ENCODE measurements at places on chromosomes 3 and 15.

DNA sequence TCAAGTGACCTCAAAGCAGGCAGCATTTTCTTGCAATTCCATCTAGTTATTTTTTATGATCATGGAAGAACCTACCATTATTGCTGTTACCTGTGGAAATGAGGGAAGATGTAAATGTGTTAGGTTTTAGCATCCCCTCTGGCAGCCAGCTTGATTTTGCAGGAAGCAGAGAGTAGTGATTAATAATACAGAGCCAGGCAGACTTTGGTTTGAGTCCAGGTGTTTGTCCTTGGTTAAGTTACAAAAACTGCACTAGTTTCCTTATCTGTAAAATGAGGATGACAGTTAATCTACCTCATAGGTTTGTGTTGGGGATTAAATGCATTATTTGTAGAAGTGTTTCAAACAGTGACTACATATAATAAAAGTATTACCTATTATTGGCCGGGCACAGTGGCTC lies 6.7 kb upstream of the ZNF621 start:
- no peaks in the 10 kb centered on the region for H3K36me3 ChIP-seq
- DNase-seq: no peak

DNA sequence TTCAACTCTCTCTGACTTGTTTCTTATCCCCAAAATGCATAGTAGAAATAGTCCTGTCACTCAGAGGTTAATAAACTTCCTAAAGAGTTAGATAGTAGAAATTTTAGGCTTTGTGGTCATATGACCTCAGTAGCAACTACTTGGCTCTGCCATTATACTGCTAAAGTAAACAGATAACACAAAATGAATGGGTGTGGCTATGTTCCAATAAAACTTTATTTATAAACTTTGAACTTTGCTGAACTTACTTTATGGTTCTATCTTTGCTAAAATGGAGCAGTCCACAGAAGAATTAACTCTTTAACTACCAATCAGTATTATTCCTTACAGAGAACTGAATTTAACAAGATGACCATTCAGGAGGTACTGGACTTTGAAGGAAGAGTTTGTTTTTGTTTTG lies 393.6 kb upstream of the CDIN1 start:
- H3K36me3 ChIP-seq: no peaks in the 10 kb centered on the region
- H3K4me1 ChIP-seq: no peaks in the 10 kb centered on the region
- H3K27ac ChIP-seq: no peak overlapping the region
- H3K27me3 ChIP-seq: no peaks in the 10 kb centered on the region

DNA sequence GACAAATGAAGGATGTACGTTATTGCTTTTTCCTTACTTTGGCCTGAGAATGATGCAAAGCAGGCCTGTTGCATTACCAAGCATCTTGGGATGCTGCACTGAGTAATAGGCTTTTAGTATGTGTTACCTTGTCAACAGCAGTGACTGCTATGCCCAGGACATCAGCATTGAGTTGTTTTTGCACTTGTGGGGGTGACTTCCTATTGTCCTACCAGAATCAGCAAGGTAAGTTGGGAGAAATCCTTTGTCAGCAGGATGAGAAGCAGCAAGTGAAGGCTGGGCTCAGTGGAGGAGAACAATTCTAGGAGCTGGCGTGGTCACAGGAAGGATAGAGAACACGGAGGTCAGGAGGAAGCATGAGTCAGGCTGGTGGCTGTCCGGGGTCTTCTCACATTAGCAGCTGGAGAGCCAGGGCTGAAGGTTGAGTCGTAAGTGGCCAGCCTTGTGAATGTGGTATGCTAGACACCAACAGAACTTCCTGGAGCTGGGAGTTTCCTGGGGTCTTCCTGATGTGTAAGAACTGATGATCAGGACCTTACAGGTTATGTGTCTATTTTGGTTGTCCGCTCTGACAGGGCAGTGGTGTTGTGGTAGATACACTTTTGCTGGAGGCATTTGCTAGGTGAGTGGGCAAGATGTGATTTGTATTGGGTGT lies 142.7 kb downstream of the FNDC3B start:
- no peaks in the 10 kb centered on the region for H3K4me1 ChIP-seq
- no peak for DNase-seq
- no peak overlapping the region for H3K4me3 ChIP-seq
- no peak overlapping the region for H3K27ac ChIP-seq
- no peaks in the 10 kb centered on the region for H3K36me3 ChIP-seq

GRCh38 chr3:10614168-10614567 lies 108.8 kb upstream of the ATP2B2 start:
- H3K27me3 ChIP-seq: no peaks in the 10 kb centered on the region
- H3K4me1 ChIP-seq: no peaks in the 10 kb centered on the region
- H3K27ac ChIP-seq: no peak overlapping the region
- H3K36me3 ChIP-seq: no peaks in the 10 kb centered on the region

- H3K4me1 ChIP-seq: no peaks in the 10 kb centered on the region
- DNase-seq: no peak
- H3K27me3 ChIP-seq: no peaks in the 10 kb centered on the region
- H3K4me3 ChIP-seq: no peak overlapping the region
- no peaks in the 10 kb centered on the region for H3K36me3 ChIP-seq
Observed at GRCh38 chr3:160170409-160171370, 54.5 kb upstream of the C3orf80 start.

- no peak for DNase-seq
- no peaks in the 10 kb centered on the region for H3K36me3 ChIP-seq
- H3K27ac ChIP-seq: no peak overlapping the region
- no peaks in the 10 kb centered on the region for H3K4me1 ChIP-seq
- H3K4me3 ChIP-seq: no peak overlapping the region
Observed at GRCh38 chr3:124227150-124227630, 235.3 kb upstream of the ROPN1 start.

DNA sequence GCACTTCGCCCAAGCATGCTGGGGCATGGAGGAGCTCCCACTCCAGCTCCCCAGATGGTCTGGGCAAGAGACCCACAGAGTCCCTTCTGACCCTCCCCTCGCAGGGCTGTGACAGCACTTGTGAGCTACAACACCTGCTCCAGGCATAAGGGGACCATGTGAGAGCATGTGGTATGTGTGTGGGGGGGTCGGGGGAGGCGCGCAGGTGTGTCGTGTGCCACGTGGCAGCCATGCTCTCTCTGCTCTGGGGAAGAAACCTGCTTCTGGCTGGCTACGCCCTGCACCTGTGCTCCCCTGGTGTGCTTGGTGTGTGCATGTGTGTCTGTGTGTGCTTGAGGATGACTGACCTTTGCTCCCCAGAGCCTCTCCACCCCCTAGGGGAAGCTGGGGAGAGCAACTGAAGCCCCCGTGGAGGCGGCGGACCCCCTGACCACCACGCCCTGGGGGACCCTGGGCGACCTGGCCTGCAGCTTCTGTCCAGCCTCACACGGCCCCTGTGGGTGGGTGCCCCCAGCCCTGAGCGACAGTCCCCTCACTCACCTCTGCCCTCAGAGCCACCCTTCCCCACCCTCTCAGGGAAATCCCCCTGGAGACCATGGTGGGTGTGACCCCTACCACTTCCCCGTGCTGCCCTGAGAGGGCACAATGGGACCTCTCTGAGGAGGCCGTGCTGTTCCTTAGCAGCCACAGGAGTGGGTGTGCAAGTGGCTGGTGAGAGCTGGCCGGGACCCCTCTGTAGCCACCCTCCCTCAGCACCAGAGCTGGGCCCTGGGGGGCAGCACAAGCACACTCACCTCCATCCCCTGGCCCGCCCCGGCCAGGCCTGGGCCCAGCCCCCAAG lies 16.6 kb upstream of the SEC13 start:
- no peak for DNase-seq
- H3K4me3 ChIP-seq: no peak overlapping the region
- H3K27ac ChIP-seq: no peak overlapping the region
- no peaks in the 10 kb centered on the region for H3K27me3 ChIP-seq
- H3K4me1 ChIP-seq: no peaks in the 10 kb centered on the region

GRCh38 chr15:89332446-89332845 lies 2.2 kb downstream of the POLG start:
- no peaks in the 10 kb centered on the region for H3K27me3 ChIP-seq
- H3K4me1 ChIP-seq: peaks cover 53% of the 10 kb centered on the region
- H3K36me3 ChIP-seq: peaks cover 49% of the 10 kb centered on the region
- no peak for DNase-seq
- H3K27ac ChIP-seq: no peak overlapping the region
- H3K4me3 ChIP-seq: no peak overlapping the region

DNA sequence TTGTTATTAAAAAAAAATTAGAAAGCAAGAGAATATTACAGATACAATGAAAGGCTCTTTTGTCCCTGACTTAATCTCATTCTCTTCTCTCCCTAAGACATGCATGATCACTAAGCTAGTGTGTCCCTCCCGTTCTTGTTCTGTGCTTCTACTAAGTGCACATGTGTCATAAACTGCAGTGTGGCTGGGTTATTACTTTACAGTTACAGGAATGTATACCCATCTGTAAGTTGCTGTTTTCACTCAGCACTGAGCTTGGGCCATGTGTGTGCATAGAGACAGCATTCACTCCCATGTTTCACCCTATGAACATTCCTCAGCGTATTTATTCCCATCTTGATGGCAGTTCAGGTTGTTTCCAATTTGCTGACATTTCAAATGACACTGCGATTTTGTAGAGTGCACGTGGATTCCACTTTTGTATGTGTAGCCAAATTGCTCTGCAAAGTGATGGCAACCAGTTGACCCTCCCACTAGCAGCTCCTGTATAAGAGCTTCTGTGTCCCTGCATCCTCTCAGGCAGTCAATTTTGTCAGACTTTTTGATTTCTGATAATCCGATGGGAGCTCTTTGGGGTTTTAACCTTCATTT lies 145.8 kb upstream of the UBE2E1 start:
- no peak for DNase-seq
- no peaks in the 10 kb centered on the region for H3K27me3 ChIP-seq
- no peak overlapping the region for H3K4me3 ChIP-seq
- H3K27ac ChIP-seq: no peak overlapping the region

DNA sequence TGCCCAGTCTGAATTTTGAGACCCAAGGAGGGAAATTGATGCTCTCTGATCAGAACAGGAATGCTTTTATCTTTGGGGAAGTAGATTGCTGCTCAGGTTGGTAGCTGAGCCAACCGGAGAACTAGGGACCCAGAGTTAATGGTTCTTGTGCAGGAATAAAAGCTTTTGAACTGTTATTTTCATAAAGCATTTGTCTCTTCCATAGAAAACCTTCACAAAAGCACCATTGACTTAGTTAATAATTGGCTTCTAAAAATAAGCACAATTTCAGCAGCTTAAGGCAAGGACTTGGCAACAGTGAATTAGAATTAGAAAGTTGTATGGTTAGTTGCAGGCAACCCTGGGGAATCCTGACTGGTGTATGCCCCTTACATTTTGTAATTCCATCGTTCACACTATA lies 53.8 kb downstream of the MAP2K1 start:
- H3K4me1 ChIP-seq: no peaks in the 10 kb centered on the region
- no peak overlapping the region for H3K27ac ChIP-seq
- H3K27me3 ChIP-seq: no peaks in the 10 kb centered on the region
- no peak for DNase-seq
- H3K4me3 ChIP-seq: no peak overlapping the region

DNA sequence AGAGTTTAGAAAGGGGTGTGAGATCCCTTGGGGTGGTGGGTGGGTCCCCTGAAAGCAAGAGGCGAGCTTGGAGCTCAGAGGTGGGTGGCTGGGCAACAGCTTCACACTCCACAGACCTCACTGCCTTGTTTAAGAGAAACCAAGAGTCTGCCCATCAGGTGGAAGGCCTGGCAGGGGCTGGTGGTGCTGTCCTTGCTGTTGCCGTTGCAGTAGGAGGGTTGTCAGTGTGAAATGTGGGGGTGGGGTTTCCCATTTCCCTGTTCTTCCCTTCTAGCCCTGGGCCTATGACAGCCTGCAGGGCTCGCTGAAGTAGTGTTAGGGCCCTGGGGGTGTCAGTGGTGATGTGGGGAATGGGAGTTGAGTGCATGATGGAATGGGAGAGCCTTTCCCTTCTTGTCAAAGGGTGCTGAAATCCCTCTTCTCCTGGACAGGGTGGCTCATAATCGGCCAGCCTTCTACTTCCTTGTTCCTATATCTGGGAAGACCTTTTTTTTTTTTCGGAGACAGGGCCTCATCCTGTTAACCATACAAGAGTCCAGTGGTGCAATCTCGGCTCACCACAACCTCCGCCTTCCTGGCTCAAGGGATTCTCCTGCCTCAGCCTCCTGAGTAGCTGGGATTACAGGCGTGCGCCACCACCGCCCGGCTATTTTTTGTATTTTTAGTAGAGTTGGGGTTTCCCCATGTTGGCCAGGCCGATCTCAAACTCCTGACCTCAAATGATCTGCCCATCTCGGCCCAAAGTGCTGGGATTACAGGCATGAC lies 4.3 kb downstream of the PLEKHO2 start:
- H3K27ac ChIP-seq: no peak overlapping the region
- no peaks in the 10 kb centered on the region for H3K27me3 ChIP-seq
- peaks cover 41% of the 10 kb centered on the region for H3K4me1 ChIP-seq
- no peak overlapping the region for H3K4me3 ChIP-seq
- peaks cover 19% of the 10 kb centered on the region for H3K36me3 ChIP-seq
- DNase-seq: no peak

DNA sequence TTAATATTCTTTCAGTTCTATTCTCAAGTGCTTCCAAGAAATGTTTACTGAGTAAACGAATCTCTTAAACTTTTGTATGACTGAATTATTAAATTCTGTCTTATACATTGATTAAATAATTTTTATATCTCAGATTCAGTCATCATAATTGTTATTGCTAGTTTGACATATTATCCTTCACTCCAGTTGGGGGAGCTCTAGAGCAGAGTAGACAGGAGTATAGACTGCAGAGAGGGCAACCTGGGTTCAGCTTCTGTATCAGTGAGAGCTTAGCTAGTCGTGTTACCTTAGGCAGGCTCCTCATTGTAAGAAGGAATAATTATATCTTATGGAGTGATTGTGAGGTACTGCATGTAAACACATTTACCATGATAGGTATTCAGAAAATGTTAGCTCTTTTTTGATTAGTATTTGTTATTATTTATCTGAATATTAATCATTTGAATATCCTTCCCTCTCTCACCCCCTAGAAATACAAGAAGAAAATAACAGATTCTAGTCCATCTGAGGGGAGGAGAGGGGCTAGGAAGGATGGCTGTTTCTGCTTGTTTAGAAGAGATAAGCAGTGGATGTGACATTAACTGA lies 31.0 kb upstream of the ZCWPW2 start:
- no peaks in the 10 kb centered on the region for H3K27me3 ChIP-seq

DNA sequence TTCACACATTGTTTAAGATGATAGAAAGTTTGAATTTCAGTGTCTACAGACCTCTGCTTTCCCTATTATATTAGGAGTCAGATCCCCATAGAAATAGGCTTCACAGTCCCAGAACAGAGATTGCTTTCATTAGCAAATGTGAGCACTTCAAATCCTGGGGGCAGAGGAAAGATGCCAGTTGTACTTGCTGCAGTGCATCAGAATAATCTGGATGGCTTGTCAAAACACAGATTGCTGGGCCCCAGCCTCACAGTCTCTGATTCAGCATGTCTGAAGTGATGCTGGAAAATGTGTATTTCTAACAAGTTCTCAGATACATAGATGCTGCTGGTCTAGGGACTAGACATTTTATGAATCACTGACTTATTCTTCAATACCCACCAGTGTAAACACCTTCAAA lies 375.2 kb downstream of the FGF12 start:
- no peak overlapping the region for H3K27ac ChIP-seq
- no peaks in the 10 kb centered on the region for H3K36me3 ChIP-seq
- no peak overlapping the region for H3K4me3 ChIP-seq
- DNase-seq: no peak
- no peaks in the 10 kb centered on the region for H3K27me3 ChIP-seq
- H3K4me1 ChIP-seq: no peaks in the 10 kb centered on the region

All from effector memory CD4-positive, alpha-beta T cell (primary cell).